ENCODE measurements at places on chromosomes 4 and X.

GRCh38 chr4:128303986-128304385, 16.4 kb upstream of the PGRMC2 start:
- no peak for DNase-seq

DNA sequence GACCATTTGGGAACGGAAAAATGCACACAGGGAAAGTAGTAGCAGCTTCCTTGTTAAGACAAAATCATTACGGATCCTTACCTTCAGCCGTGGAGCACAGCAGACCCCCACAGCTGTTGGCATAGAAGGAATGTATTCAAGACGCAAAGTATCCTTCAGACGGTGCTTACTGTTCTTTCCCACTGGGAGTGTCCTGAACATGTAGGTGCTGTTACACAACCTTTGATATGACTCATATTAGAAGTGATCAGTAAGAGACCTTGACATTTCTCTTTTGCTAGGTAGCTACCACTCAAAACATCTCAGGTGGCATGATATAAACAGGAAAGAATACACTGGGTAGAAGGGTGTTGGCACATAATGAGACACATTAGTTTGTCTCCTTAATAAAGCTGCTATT, 154.0 kb upstream of the FMR1 start:
- no peak for DNase-seq

DNA sequence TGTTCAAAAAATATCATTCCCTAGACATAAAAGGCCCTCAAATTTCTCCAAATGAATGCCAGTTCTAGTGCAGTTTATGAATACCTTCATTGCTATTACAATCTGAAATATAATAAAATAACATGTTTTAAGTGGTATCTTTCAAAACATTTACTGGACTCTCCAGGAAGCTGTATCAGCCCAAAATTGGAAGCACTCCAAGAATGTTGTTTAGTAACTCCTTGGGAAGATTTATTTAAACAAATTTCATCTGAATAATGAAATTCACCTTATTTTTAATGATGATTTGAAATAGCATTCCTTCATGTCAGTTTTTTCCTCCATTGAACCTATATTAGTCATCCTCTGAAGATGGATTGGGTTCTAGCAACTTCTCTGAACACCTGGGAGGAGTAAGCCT, 217.2 kb upstream of the PCDH18 start:
- no peak for DNase-seq

DNA sequence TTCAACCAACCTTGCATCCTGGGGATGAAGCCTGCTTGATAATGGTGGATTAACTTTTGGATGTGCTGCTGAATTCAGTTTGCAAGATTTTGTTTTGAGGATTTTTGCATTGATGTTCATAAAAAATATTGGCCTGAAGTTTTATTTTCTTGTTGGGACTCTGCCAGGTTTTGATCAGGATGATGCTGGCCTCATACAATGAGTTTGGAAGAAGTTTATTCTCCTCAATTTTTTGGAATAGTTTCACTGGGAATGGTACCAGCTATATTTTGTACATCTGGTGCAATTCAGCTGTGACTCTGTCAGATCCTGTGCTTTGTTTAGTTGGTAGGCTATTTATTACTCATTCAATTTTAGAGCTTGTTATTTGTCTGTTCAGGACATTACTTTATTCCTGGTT, 340.3 kb upstream of the TRAM1L1 start:
- no peak for DNase-seq

GRCh38 chr4:183747931-183748670, 89.0 kb downstream of the TRAPPC11 start:
- no peak for DNase-seq

GRCh38 chrX:37998586-37999262, 7.6 kb upstream of the SYTL5 start:
- no peak for DNase-seq

DNA sequence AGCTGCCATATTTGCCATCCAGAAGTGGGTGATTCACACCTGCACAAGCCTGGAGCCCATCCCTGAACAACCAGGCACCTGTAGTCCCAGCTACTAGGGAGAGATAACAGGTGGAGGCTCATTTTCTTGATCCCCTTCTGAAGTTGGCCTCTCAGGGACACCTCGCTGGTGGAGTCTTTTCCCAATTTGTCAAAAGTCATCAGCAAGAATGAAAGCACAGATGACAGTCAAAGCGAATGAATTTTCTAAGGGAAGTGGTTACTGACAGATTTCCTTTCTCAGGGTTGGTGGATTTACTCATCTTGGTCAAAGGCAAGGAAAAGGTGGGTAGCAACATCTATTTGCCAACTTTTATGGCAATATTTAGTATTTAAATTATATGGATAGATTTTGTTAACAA, 36.5 kb downstream of the FGFBP1 start:
- DNase-seq: no peak

DNA sequence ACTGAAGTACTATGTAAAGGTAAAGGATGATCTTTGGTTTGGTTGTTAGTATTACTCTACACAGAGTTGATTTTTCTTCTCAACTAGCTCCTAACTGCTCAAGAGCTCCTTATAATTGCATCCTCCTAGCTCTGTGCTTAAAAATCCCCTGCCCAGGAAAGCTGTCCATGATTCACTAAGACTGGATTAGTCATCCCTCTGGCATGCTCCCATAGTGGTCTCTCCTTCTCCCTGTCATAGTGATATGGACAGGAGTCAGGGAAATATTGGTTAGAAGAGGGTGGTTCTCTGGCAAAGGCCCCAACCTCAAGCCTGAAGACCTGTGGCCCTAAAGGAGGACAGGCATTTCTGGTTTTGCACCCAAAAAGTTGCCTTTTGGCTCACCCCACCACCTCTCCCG, 242.3 kb upstream of the KCNIP4 start:
- DNase-seq: no peak

- no peak for DNase-seq
Measured at GRCh38 chrX:18885328-18886004, 98.4 kb downstream of the PHKA2 start.

DNA sequence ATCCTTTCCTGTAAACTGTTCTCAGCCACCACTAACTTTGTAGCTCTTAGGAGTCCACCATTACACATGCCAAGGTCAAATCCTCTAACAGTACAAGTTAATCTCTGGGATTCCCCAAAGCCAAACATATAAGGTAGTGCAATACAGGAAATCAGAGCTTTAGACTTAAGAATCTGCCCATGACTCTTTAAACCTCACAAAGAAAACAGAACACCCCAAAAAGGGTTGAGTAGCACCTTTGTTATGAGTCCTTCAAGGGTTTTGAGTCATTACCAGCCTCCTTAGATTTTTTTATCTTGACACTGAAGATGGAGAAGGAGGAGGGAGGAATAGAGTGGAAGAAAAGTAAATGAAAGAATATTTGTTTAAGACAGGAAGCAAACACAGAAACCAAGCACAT, 243.9 kb upstream of the SPANXN1 start:
- no peak for DNase-seq
